ENCODE measurements at places on chromosomes 11 and 22.

GRCh38 chr22:36303874-36304273 lies 50.9 kb downstream of the APOL1 start:
- DNase-seq: no peak

GRCh38 chr22:39519681-39520225 lies 609 bp upstream of the ATF4 start:
- DNase-seq: peak; percentile 99

GRCh38 chr11:100630898-100631297 lies 56.2 kb upstream of the ARHGAP42 start:
- no peak for DNase-seq

- peak; percentile 31 for DNase-seq
These were observed 65.3 kb downstream of the CELSR1 start for GRCh38 chr22:46471901-46472721.

- peak; percentile 98 for DNase-seq
These were observed 91.4 kb upstream of the BIRC3 start for GRCh38 chr11:102225689-102226568.

- no peak for DNase-seq
These were observed 29.7 kb downstream of the CELSR1 start for GRCh38 chr22:46507451-46508425.

- peak; percentile 83 for DNase-seq
These were observed 31.1 kb downstream of the OR6Q1 start for GRCh38 chr11:58061813-58062212.
